AG04450 (cell line): ENCODE measurements at places on chromosomes 11 and 22. TPM values are rescaled to one million over a fixed set of nuclear protein-coding genes. Genes with fewer than 3 reads are reported as not detected.

DNA sequence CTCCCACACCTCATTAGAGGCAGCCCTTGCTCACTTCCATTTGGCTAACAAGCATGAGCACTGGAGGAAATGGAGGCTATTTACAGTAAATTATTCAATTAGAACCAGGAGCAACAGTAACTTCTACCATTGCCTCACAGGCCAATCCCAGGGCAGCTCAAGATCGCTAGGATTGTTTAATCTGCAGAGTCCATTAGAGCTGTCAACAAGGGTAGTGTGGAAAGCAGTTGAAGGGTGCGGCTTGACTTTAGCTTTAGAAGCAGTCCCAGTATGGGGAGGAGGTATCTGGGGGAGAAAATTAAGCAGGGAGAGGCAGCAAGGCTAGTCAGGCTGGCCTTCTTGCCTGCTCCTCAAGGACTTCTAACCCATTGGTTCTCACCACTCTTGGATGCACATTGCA lies 38.3 kb upstream of the CYP2R1 start:
- no peak for DNase-seq

DNA sequence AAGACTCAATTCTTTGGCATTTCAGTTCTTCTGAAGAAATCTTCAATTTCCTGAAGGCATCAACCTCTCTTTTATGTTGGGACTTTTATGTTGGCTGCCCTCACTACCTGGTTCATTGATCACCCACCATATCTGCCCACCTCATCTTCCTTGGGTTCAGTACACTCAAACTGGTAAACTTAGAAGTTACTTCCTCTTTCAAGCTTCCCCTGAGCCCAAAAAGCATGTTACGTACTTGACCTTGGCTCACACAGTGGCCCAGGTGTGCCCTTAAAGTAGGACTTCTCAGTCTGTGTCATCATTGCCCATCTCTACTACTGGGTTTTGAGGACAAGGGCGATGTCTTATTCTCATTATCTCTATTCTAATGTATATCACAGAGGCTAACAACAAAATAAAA lies 86.1 kb downstream of the GRIA4 start:
- DNase-seq = no peak

DNA sequence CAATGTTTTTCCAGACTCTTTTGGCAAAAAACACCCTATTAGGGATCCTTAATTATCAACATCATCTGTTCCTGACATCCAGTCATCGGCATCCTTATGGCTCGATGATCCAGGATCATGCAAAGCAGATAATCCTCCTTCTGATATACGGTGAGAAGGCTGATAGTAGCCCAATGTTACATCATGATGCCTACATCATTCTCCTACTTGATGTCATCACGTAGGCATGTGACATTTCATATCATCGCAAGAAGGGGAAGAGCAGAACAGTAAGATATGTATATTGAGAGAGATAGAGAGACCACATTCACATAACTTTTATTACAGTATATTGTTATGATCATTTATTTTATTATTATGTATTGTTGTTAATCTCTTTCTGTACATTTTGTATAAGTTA lies 168.6 kb downstream of the ADAMTS15 start:
- DNase-seq = no peak

The SLN gene
- polyA plus RNA-seq = not detected in 2 replicates

The NPAS4 gene
- polyA plus RNA-seq = 0.12 and 0.14 TPM in 2 replicates

The OR8G1 gene
- not detected in 2 replicates for polyA plus RNA-seq

The TEF gene
- polyA plus RNA-seq = 13.7 and 18.3 TPM in 2 replicates

- DNase-seq = no peak
These were observed 48.1 kb upstream of the B3GAT1 start for GRCh38 chr11:134460062-134460561.

- peak; percentile 79 for DNase-seq
These were observed 27.6 kb downstream of the CD5 start for GRCh38 chr11:61129639-61130523.

The CHRM1 gene
- not detected in 2 replicates for polyA plus RNA-seq

The SCGB2A2 gene
- not detected in 2 replicates for polyA plus RNA-seq

DNA sequence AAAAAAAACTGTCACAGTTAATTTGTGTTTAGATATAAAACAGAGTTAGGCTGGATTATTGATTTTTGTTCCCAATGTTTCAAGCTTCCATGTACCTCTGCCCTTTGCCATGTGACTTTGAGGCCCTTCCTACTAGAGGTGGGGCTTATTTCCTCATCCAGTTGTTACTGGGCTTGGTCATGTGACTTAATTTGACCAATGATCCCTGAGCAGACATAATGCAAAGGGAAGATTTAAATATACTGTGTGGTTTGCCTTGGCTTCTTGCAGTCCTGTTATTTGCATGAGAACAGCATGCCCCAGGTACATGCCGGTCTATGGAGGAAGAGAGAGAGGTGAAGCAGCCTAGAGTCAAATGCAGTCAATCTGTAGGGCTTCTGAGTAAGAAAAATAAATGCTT lies 347.0 kb downstream of the MIAT start:
- no peak for DNase-seq

DNA sequence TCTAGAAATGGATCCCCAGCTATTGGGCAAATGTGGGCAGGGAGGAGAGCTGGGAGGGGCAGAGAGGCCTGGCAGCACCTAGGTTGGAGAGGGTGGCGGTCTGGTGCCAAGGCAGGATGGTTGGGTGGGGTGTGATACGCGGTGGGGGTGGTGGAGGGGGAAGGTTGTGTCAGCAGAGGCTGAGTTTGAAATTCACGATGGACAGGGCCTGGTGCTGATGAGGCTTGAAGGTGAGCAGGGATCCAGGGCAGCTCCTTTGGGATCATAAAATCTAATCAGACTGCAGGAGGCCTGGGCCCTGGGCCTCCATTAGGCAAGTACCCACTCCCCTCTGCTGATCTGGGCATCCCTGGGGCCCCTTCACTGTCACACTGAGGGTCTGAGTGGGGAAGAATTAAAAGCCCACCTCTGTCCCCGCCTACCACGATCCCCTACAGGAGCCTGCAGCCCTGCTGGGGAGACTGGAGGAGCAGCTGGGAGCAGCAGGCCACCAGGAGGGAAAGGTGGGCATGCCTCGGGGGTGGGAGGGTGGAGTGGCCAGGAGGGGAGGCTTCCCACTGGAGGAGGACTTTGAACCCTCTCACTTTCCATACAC lies 24.0 kb downstream of the IGLL1 start:
- no peak for DNase-seq

The HBG1 gene
- 0.41 and 0.45 TPM in 2 replicates for polyA plus RNA-seq

DNA sequence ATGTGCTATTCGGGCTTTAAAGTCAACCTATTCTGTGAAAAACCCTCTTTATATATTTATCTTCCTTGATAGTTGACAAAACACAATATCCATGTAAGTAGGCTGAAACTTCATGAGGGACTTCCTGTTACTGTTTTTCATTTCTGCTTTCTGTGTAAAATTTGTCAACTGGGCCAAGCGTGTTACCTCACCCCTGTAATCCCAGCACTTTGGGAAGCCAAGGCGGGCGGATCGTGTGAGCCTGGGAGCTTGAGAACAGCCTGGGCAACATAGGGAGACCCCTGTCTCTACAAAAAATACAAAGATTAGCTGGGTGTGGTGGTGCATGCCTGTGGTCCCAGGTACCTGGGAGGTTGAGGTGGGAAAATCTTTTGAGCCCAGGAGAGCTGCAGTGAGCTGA lies 66.5 kb upstream of the SLC25A18 start:
- DNase-seq = no peak

- DNase-seq = no peak
These were observed 19.9 kb upstream of the NCR3LG1 start for GRCh38 chr11:17331669-17332068.

DNA sequence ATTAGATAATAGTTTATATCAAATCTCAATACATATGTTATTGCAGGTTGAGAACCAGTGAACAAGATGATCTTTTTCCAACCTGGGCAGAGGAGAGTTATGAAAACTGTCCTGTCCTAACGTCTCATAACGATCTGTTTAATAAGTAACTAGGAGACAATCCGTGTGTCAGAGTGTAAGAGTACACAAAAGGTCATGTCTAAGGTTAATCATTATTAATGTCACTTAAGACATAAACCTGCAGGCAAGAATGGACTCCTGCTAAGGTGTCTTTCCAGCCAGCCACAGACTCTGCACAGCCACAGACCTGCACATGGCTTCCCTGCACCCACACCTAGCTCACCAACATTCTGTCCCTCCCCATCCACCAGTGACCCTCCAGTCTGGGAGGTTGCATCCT lies 10.1 kb downstream of the SLC5A4 start:
- DNase-seq = no peak

GRCh38 chr11:124749912-124750311 lies 2.1 kb downstream of the VSIG2 start:
- no peak for DNase-seq

DNA sequence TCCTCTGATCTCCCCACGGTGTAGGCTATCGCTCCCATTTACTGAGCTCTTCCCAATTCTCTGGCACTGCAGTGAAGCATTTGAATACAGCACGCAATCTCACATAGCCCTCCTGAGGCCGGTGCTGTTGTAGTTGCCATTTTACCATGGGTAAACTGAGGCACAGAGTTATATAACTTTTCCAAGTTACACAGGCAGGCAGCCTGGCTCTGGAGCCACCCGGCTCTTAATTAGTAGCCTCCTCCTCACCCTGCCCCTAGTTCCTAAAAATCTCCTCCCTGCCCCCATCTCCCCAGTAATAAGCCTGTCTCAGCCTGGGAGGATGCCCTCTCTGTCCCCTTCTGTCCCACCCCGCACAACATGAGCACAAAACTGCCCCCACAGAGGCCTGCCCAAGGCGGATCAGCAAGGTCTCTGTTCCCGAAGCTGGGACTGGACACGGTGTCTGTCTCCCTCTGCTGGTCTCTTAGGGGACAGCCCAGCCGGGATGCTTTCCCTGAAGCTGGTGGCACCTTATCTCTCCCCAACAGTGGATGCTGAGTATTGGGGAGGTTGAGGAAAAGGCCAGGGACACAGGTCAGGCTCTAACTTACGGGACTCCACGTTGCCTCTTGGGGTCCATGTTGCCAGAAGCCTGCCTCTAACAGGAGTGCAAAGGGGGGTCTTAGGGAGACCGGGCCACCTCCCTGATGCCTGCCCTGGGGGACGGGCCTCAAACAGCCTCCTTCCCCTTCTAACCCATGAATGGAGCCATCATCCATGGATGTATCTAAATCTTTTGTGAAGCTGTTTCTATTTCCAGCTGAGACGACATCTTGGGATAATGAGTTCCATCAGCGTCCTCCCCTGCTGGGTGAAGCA lies 9.1 kb upstream of the CLCF1 start:
- no peak for DNase-seq

DNA sequence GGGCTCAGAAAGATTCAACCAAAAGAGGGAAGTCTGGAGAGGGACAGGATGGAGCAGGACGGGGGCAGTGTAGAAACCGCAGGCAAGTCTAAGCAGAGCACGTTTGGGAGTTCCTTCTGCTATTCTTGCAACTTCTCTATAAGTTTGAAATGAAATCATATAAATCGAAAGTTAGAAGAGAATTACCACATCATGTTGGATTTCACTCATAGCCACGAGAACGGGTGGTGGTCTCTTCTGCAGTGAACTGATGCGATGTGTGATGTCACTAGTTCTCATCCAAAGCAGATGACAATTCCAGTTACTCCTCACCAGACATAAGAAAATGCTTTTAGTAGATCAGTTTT lies 36.0 kb downstream of the KCNQ1 start:
- no peak for DNase-seq

The TSSK2 gene
- polyA plus RNA-seq = not detected in 2 replicates

DNA sequence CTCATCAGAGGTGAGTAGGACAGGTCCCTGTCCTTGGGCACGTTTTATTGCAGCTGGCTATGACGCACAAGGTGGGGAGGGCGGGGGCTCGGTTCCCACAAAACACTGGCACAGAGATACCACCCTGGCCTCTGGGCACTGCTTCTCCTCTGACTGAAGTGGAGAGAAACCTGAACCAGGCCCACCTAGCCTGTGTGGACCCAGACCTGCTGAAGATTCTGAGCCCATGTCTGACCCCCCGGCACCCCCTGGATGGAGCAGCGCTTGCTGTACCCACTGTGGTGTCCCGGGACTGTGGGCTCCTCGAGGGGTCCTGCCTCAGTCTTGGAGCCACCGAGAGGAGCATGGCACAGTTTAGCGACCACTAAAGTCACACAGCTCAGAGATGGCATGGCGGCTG lies 72.6 kb downstream of the PARVB start:
- no peak for DNase-seq

The MN1 gene
- polyA plus RNA-seq = 2.7 and 4.4 TPM in 2 replicates

The OR10A2 gene
- polyA plus RNA-seq = not detected in 2 replicates

DNA sequence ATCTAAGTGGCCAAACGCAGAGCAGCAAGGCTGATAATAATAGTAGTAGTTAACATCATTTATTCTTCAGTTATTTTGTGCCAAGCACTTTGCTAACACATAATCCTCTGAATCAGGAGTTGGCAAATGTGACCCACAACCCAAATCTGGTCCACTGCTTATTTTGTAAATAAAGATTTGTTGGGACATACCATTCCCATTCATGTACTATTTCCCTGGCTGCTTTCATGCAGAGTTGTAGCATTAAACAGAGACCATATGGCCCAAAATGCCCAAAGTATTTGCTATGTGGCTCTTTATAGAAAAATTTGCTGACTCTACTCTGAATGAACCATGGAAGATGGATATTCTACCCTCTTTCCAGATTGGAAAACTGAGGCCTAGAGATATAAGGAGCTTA lies 50.3 kb downstream of the COMMD9 start:
- no peak for DNase-seq

DNA sequence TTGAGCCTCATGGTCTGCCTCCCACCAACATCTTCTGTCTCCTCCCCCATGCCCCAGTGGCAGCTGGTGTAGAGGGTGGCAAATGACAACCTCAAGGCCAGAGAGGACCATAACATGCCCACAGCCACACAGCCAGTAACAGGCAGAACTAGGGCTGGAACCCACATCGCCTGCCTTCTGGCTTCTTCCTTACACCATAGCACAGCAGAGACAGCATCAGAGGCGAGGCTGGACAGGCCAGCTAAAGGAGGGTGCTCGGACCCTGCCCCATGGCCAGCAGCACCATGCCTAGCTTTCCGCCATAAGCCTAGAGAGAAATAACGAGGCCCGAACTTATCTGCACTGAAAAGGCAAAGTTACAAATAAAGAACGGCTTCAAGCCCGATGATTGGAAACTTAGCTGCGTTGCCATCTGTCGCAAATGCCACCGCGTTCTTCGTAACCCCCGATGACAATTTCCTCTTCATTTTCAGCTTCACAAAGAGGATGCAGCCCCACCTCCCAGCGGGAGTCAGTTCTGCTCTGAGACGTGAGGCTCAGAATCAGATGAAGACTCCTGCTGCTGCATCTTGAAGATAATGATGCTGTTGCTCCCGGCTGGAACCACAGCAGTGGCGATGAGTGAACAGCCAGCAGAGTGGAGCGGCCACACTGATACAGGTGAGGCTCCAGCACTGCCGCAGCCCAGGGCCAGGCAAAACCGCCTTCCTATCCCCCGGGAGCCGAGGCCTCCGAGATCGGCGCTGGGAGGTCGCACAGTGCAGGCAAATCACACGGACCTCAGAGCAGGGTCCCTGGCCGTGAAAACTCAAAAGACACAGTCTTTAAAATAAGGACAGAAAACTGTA lies 73.8 kb upstream of the RTL6 start:
- no peak for DNase-seq

The MDK gene
- 445 and 578 TPM in 2 replicates for polyA plus RNA-seq

GRCh38 chr22:22881116-22882000 lies 6.3 kb upstream of the IGLL5 start:
- no peak for DNase-seq

The NAALADL1 gene
- polyA plus RNA-seq = 9.4 and 12.0 TPM in 2 replicates
